ENCODE measurements at places on chromosomes 11 and 22.

- DNase-seq = no peak
Observed at GRCh38 chr11:116976941-116977570, 121.2 kb downstream of the SIK3 start.

GRCh38 chr11:3645552-3645951 is 624 bp downstream of the ART1 start:
- no peak for DNase-seq

- DNase-seq = no peak
Observed at GRCh38 chr11:35484435-35484834, 41.0 kb downstream of the PAMR1 start.

GRCh38 chr22:22835771-22836291 is 51.8 kb upstream of the IGLL5 start:
- DNase-seq = no peak

DNA sequence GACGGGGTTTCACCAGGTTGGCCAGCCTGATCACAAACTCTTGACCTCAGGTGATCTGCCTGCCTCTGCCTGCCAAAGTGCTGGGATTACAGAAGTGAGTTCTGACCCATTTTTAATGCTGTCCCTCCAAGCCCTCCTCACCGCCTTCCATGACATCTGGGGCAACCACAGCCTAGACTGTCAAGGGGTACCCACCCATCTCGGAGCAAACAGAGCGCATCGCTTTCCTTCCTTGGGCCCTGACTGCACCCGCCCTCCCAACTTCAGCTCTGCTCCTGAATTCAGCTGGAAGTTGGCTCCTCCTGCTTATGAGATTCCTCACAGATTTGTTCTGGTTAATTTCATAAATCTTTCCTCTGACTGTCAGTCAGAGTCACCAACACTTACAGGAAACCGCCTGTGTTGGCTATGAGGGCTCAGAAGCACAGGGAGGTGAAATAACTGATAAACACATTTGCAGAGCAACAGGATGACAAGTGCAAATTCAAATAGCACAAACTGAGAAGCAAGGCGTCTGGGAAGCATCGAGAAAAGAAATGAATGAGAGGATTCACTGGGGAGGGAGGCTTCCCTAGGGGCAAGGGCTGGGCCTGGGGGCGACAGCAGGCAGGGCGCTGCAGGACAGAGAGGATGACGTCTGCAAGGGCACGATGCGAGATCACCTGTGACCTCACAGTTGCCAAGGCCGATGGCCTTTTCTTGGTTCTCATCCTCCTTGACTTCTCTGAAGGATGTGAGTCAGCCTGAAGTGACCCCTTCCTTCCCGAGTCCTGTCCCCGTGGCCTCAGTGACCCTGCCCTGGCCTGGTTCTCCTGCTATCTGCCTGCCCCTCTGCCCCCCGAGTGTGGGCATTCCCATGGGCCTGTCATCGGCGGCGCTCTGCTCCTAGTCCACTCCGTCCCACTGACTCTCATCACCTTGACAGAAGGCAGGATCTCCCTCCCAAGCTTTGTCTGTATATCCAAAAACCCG is 6.1 kb downstream of the IFT27 start:
- DNase-seq = no peak

GRCh38 chr11:43072096-43072495 is 239.7 kb upstream of the API5 start:
- DNase-seq = no peak
